Aorta (tissue), 5 donors: ENCODE measurements at places on chromosomes 3 and 15.
A peak's percentile ranks its signal among the peaks of the same experiment; 100 is the strongest.

- no peak for DNase-seq
- no peaks in the 10 kb centered on the region for H3K27me3 ChIP-seq
- H3K27ac ChIP-seq = no peak overlapping the region
- H3K36me3 ChIP-seq = no peaks in the 10 kb centered on the region
- no peaks in the 10 kb centered on the region for H3K4me1 ChIP-seq
These were observed 477.3 kb upstream of the ARRDC4 start for GRCh38 chr15:97483232-97483631.

- no peaks in the 10 kb centered on the region for H3K27me3 ChIP-seq
- no peaks in the 10 kb centered on the region for H3K4me1 ChIP-seq
- no peak overlapping the region for H3K4me3 ChIP-seq
- no peaks in the 10 kb centered on the region for H3K36me3 ChIP-seq
- DNase-seq = no peak
These were observed 78.7 kb downstream of the ISG20 start for GRCh38 chr15:88717382-88718031.

DNA sequence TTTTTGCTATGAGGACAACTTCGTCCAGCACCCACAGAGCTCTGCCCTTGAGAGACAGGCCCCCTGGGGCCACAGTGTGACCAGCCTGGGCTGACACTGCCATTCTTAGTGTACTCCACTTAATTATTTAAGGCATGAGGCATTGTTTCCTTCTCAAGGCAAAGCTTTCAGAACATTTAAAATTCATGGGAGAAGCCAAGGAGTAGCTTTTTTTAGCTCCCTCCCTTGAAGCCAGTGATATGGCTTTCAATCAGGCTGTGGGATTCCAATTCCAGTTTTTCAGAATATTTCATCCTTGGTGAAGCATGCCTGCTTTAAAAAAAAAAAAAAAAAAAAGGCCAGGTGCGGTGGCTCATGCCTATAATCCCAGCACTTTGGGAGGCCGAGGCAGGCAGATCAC, 21.3 kb downstream of the HOMER2 start:
- H3K36me3 ChIP-seq = no peaks in the 10 kb centered on the region
- H3K4me1 ChIP-seq = no peaks in the 10 kb centered on the region
- H3K4me3 ChIP-seq = no peak overlapping the region
- no peak for DNase-seq
- H3K27me3 ChIP-seq = no peaks in the 10 kb centered on the region
- no peak overlapping the region for H3K27ac ChIP-seq

DNA sequence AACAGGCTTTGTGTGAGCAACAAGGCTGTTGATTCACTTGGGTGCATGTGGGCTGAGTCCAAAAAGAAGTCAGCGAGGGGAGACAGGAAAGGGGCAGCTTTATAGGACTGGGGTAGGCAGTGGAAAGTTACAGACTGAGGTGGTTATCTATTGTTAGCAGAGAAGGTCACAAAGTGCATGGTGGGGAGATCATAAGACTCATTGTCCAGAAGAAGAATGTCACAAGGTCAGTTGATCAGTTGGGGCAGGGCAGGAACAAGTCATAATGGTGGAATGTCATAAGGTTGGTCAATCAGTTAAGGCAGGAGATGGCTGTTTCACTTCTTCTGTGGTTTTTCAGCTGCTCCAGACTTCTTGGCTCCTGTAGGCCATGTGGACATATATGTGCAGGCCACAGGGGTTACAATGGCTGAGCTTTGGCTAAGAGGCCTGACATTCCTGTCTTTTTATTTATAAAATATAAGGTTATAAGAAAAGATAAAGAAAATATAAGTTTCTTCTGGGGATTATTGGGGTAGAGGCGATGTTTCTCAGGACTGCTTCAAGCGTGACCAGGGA, 69.5 kb upstream of the SNTN start:
- no peak overlapping the region for H3K27ac ChIP-seq
- no peaks in the 10 kb centered on the region for H3K27me3 ChIP-seq
- DNase-seq = no peak
- H3K4me1 ChIP-seq = no peaks in the 10 kb centered on the region
- no peaks in the 10 kb centered on the region for H3K36me3 ChIP-seq
- H3K4me3 ChIP-seq = no peak overlapping the region

DNA sequence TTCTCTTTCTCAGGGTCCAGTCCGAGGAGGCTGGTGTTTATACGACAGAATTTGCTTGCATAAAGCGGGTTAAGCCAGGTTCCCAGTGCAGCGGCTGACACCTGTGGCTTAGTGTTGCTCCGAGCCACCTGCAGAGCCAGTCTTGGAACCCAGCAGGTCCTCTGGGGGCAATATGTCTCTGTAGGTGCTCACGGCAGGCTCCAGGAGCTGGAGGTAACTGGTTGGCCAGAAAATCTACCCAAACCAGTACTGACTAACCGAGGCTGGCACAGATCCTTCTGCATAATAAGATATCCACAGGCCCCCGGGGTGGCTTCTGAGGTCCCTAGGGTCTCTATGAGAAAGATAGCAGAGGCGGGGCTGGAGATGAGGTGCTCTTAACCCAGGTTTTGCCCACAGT, 3.2 kb downstream of the MGLL start:
- no peaks in the 10 kb centered on the region for H3K36me3 ChIP-seq
- DNase-seq = no peak
- H3K4me3 ChIP-seq = no peak overlapping the region
- H3K27ac ChIP-seq = no peak overlapping the region
- H3K4me1 ChIP-seq = peaks cover 3% of the 10 kb centered on the region
- no peaks in the 10 kb centered on the region for H3K27me3 ChIP-seq

- no peak overlapping the region for H3K4me3 ChIP-seq
- DNase-seq = no peak
- no peak overlapping the region for H3K27ac ChIP-seq
- no peaks in the 10 kb centered on the region for H3K27me3 ChIP-seq
- no peaks in the 10 kb centered on the region for H3K4me1 ChIP-seq
These were observed 261.4 kb downstream of the GBE1 start for GRCh38 chr3:81500039-81500438.

- H3K27me3 ChIP-seq = no peaks in the 10 kb centered on the region
- DNase-seq = peak; percentile 80
- peak overlapping the region; percentile 99 for H3K4me3 ChIP-seq
- no peaks in the 10 kb centered on the region for H3K4me1 ChIP-seq
- H3K27ac ChIP-seq = peak overlapping the region; percentile 48
- no peaks in the 10 kb centered on the region for H3K36me3 ChIP-seq
These were observed 810 bp downstream of the PTPRG start for GRCh38 chr3:61562042-61562720.

GRCh38 chr3:170056710-170057454, 19.1 kb downstream of the GPR160 start:
- H3K4me3 ChIP-seq = no peak overlapping the region
- no peaks in the 10 kb centered on the region for H3K27me3 ChIP-seq
- no peak for DNase-seq
- H3K27ac ChIP-seq = no peak overlapping the region
- H3K36me3 ChIP-seq = no peaks in the 10 kb centered on the region

DNA sequence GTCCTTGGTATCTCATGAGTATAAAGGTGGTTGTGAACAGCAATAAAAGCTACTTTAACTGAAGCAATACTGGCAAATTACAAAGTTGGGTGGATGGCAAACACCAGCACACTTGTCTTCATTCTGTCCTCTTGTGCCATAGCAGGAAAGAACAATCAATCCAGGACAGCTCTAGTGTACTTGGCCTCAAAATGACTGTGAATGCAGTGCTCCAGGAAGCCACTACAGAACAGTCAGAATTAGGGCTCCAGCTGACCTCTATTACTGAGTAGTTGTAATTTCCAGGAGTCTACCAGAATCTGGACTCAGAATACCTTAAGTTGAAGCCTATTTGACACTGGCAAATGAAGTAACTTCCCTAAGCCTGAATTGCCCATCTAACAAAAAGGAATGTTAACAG, 339.0 kb upstream of the WNT5A start:
- no peak overlapping the region for H3K27ac ChIP-seq
- no peaks in the 10 kb centered on the region for H3K4me1 ChIP-seq
- no peak overlapping the region for H3K4me3 ChIP-seq
- no peaks in the 10 kb centered on the region for H3K27me3 ChIP-seq
- DNase-seq = no peak
- H3K36me3 ChIP-seq = no peaks in the 10 kb centered on the region

- DNase-seq = no peak
- H3K4me1 ChIP-seq = no peaks in the 10 kb centered on the region
- no peak overlapping the region for H3K4me3 ChIP-seq
- no peaks in the 10 kb centered on the region for H3K27me3 ChIP-seq
- H3K27ac ChIP-seq = no peak overlapping the region
These were observed 48.9 kb downstream of the LRRFIP2 start for GRCh38 chr3:37125195-37126073.

- no peak overlapping the region for H3K27ac ChIP-seq
- no peaks in the 10 kb centered on the region for H3K36me3 ChIP-seq
- H3K4me1 ChIP-seq = no peaks in the 10 kb centered on the region
- DNase-seq = peak; percentile 40
These were observed 518.8 kb upstream of the ZNF385D start for GRCh38 chr3:22269831-22270230.

GRCh38 chr15:47407692-47408091, 309.6 kb upstream of the SEMA6D start:
- H3K4me3 ChIP-seq = no peak overlapping the region
- peaks cover 3% of the 10 kb centered on the region for H3K4me1 ChIP-seq
- no peaks in the 10 kb centered on the region for H3K36me3 ChIP-seq

GRCh38 chr3:160951642-160952487, 153.3 kb downstream of the B3GALNT1 start:
- H3K4me3 ChIP-seq = no peak overlapping the region
- H3K36me3 ChIP-seq = no peaks in the 10 kb centered on the region
- no peaks in the 10 kb centered on the region for H3K27me3 ChIP-seq

DNA sequence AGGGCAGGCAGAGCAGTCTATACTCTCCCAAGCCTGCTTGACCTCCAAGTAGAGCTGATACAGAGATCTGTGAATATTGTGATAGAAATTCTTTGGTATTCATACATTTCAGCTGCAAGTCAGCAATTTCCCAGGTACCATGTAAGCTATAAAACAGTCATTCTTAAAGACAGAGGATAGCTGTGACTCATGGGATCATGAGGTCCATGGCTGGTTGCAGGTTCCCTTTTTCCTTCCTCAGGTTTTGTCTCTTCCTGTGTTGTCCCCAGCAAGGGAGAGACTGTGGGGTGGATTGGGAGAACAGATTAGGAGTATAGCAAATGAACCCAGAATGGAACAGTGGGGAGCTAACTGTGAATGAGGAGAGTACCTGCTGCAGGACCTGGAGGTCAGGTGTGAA, 5.4 kb upstream of the P4HTM start:
- H3K4me3 ChIP-seq = no peak overlapping the region
- no peaks in the 10 kb centered on the region for H3K4me1 ChIP-seq
- peak; percentile 5 for DNase-seq
- peaks cover 3% of the 10 kb centered on the region for H3K36me3 ChIP-seq
- no peaks in the 10 kb centered on the region for H3K27me3 ChIP-seq

DNA sequence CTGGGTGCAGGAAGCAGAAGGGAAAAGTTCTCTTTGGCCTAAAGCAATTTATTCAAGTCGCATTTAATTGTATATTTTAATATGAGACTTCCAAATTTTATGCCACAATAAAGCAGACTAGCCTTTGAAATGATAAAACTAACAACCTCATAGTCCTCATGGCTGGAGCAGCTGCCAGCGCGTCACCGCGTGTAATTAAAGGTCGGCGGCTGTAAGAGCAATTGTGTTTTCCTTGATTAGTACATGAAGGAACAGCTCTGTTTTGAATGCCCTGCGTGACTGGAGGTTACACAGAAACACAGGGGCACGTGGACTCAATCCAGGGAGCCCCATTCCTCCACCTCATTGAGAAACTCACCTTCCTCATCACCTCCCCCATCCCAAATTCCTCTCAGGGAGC, 10.1 kb upstream of the LRRC15 start:
- H3K4me3 ChIP-seq = no peak overlapping the region
- peak; percentile 14 for DNase-seq
- peaks cover 3% of the 10 kb centered on the region for H3K27me3 ChIP-seq
- H3K4me1 ChIP-seq = no peaks in the 10 kb centered on the region

GRCh38 chr3:64728994-64729393, 41.2 kb upstream of the ADAMTS9 start:
- H3K36me3 ChIP-seq = no peaks in the 10 kb centered on the region
- H3K4me1 ChIP-seq = peaks cover 16% of the 10 kb centered on the region
- no peaks in the 10 kb centered on the region for H3K27me3 ChIP-seq
- no peak overlapping the region for H3K27ac ChIP-seq

GRCh38 chr15:37015035-37015434, 85.3 kb downstream of the MEIS2 start:
- H3K36me3 ChIP-seq = no peaks in the 10 kb centered on the region
- peaks cover 2% of the 10 kb centered on the region for H3K4me1 ChIP-seq
- H3K27ac ChIP-seq = peak overlapping the region; percentile 59
- DNase-seq = peak; percentile 52

DNA sequence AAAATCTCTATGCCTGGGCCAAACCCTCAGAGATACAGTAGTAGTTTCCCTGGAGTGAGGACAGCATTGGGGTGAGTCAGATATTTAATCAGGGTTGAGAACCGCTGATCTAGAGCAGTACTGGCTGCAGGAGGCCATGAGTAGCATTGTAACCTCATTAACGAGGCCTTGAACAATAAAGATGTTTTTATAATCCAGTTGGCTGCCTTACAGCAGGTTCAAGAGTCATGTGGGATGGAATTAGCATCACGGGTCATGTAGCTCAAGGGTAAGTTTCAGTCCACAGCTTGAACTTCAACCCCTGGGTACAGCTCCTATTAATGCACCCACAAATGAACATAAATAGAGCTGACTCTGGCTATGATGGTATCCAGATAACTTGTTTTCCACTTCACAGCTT, 5.1 kb downstream of the HPS3 start:
- H3K27ac ChIP-seq = no peak overlapping the region
- no peak overlapping the region for H3K4me3 ChIP-seq
- no peaks in the 10 kb centered on the region for H3K36me3 ChIP-seq
- H3K27me3 ChIP-seq = no peaks in the 10 kb centered on the region
- no peak for DNase-seq

- no peak overlapping the region for H3K27ac ChIP-seq
- no peaks in the 10 kb centered on the region for H3K36me3 ChIP-seq
- H3K27me3 ChIP-seq = no peaks in the 10 kb centered on the region
- no peak overlapping the region for H3K4me3 ChIP-seq
These were observed 40.7 kb downstream of the XXYLT1 start for GRCh38 chr3:195230244-195230643.

GRCh38 chr3:133393204-133393603, 6.7 kb upstream of the BFSP2 start:
- no peaks in the 10 kb centered on the region for H3K27me3 ChIP-seq
- DNase-seq = no peak
- H3K27ac ChIP-seq = no peak overlapping the region
- H3K4me1 ChIP-seq = no peaks in the 10 kb centered on the region

DNA sequence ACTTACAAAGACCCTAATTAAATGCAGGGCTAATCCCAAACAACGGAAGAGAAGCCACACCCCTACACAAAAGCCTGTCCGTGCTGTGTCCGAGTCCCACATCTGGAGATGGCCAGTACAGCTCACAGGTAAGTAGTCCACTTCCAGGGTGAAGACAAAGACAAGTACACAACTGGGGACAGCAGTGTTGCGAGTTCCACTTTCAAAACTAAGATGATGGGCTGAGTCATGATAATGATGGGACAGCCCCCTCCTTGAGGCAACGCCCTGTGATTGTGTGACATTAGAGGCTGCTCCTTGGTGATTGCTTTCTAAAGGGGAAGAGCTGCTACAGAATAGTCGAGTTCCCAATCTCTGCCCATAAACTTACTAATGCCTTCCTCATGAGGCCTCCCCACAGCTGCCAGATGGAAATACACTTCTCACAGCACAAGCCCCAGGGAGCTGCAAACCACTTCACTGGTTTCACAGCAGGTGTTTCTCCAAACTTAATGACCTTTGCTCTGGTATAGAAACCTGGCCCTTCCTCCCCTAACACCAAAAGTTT, 27.6 kb downstream of the RFT1 start:
- H3K27me3 ChIP-seq = no peaks in the 10 kb centered on the region
- no peak overlapping the region for H3K27ac ChIP-seq
- no peaks in the 10 kb centered on the region for H3K4me1 ChIP-seq
- DNase-seq = no peak
- no peak overlapping the region for H3K4me3 ChIP-seq
